Stimulated activated CD4-positive, alpha-beta T cell treated with anti-CD3 and anti-CD28 coated beads, Interleukin-1b, Interleukin-23, amount 100 ng/mL, for 48 hours (primary cell): ENCODE measurements at places on chromosomes 13 and 19.
A peak's percentile ranks its signal among the peaks of the same experiment; 100 is the strongest.

DNA sequence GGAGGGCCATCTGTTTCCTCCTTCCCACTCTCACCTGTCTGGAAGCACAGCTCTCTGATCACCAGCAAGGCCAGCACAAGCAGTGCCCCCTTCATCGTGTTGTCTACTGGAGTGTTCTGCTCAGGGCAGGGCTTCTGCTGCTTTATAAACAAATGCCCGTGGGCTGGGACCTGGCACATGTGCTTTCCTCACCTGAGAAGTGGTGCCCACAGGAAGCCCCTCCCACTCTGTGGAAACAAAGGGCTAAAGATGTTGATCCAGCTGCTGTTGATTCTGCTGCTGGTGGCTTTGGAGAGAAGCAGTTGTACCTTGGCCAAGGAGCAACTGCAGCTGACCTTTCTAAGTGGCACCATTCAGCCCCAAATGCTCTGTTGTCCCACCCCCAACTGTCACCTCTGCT is 26.4 kb upstream of the ZNF181 start:
- DNase-seq = no peak

GRCh38 chr13:113187883-113188665 is 20.4 kb downstream of the PCID2 start:
- no peak for DNase-seq

- DNase-seq = no peak
These were observed 1.1 kb upstream of the PHF11 start for GRCh38 chr13:49494645-49495044.

GRCh38 chr13:96089749-96090239 is at the start of gene HS6ST3:
Gene HS6ST3 (plus strand): TSS chr13:96090107.
- DNase-seq = no peak

- DNase-seq = no peak
These were observed 32.2 kb upstream of the TNFAIP8L1 start for GRCh38 chr19:4606921-4607678.

DNA sequence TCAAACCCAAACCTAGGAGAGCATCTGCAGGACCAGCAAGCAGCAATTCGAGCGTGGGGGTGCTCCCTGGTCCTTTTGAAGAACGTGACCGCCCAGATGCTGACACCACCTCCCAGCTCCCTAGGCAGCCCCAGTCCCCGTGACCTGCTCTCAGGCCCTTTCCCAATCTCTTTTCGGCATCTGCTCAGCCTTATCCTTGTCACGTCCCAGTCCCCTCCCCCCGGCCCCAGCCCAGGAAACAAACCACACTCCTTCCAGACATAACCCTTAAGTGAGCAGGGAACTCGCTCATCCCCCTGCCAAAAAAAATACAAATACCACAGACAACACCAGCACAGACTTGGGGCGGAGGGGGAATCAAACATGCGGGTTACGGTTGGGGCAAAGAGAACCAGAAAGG is 3.3 kb downstream of the MLLT1 start:
- no peak for DNase-seq

DNA sequence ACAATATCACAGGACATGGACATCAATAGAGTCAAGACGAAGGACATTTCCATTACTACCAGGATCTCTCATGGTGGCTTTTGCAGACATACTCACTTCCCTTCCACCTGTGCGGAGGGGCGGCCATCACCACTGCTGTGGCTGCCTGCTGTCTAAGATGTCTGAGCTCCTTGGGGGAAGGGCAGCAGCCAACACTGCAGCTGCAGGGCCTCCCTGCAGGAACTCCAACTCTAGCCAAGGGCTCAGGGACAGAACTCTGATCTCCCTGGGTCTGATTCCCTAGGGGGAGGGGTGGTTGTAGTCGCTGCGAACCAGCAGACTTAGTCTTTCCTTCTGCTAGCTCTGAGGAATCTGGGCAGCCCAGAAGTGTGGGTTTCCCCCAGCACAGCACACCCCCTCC is 78.9 kb upstream of the ANKRD10 start:
- no peak for DNase-seq

DNA sequence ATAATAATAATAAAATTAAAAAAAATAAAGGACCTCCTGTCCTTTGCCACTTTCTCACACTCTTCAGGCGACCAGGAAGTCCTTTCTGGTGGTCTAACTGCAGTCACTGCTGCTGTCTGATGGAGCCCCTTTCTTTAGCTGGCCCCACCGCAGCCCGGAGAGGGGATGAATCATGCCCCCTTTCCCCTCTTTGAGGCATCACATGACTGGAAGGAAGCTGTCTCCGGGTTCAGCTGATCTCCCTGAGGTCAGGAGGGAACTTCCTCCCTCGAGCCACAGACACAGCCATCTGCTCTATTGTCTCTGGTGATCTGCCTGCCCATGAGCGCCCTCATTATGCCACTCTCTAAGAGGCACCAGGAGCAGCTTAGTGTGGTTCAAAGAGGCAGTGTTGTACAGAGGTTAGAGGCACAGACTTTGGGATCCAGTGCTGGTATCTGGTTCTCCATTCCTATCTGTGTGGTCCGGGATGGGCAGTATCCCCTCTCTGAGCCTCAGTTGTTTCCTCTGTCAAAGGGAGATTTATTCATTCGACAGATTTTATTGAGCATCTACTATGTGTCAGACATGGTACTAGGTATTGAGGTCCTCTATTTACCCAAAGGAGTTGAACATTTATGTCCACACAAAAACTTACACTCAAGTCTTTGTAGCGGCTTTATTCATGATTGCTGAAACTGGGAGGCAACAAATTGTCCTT is 30.0 kb downstream of the VAV1 start:
- DNase-seq = peak; percentile 80

GRCh38 chr13:22049384-22049783 is 378.5 kb downstream of the FGF9 start:
- no peak for DNase-seq

DNA sequence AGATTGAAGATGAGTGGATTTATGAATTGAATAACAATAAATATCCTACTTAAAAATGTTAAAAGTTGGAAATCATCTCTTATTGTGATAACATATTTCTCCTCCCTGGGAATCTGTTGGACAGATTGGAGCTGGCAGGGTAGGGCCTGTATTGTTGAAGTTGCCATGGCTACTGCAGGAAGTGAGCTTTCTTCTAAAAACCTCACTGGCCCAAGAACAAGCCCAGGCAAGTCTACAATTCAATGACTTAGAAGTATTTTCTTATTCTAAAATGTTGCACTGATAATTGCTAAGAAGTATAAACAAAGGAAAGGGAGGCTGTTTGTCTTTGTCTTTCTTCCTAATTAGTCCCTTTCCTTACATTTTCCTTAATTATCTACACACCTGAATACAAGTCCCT is 112.1 kb downstream of the DLEU7 start:
- no peak for DNase-seq

DNA sequence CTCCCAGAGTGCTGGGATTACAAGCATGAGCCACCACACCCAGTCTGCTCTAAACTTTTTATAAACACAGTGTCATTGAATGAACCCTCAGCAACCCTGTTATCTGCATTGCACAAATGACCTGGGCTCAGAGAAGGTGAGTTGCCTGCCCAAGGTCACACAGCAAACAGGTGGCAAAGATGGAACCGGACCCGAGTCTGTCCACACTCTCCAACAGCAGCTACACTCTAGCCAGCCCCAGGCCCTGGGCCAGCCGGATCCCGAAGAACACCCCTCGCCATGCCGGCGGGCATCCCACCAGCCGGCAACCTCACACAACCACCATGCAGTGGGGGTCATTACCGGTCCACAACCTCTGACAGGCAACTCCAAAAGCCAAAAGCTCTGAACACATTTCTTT is 14.5 kb downstream of the ERCC2 start:
- DNase-seq = no peak

DNA sequence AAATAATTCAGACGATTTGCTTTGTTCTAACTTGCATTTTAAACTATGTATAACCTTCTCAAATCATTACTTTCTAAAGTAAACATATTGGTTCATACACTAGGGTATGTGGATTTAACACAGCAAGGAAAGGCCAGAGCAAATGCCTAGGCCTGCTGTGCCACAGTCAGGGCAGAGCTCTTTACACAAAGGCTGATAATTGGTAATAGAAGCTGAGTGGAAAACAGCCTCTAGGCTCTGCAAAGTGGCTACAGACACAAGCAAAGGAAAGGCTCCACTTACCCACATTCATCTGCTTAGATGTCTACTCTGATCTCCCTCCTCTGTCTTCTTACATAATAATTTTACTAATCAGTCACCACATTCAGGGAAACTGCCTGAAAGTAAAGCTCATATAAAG is 382.9 kb downstream of the OLFM4 start:
- no peak for DNase-seq

DNA sequence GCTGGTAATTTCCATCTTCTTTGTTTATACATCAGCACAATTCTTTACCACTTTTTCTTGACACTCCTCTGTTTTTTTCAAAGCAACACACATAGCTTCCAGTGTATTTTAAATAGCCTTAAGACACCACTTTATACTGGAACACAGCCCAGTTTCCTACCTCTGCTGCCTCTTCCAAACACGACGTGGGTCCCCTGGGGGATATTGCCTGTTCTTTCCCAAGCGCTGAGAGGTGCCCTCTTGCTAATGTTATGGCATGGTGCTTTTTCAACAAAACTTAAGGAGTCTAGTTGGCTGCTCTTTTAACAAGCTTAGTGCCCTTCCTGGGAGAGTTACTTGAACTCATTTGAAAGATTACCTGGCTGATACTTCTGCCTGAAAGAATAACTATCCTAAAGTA is 112.7 kb downstream of the OLFM4 start:
- DNase-seq = no peak

DNA sequence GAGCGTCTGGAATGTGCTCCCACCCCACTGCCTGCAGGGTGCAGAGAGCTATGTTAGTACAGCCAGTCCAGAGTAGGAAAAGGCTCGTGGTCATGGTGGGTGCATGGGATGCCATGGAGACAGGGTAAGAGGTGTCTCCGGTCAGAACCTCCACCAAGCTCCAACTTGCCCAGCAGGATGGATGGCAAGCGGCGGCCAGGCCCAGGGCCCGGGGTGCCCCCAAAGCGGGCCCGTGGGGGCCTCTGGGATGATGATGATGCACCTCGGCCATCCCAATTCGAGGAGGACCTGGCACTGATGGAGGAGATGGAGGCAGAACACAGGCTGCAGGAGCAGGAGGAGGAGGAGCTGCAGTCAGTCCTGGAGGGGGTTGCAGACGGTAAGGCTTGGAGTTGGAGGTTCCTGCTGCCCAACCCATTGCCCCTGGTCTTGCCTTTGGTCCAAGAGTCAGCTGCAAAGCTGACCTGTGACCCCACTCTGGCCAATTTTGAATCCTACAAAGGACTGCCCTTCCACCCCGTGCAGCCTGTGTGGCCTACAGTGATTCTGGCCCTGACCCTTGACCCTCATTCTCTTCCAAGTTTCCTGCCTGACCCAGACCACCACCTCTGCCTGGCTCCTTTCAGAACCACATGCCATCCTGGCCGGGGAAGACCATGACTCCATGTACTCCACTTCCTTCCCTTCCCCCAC is 14.7 kb downstream of the POLD1 start:
- no peak for DNase-seq

- DNase-seq = no peak
These were observed 2.0 kb upstream of the RCBTB1 start for GRCh38 chr13:49587311-49587847.

DNA sequence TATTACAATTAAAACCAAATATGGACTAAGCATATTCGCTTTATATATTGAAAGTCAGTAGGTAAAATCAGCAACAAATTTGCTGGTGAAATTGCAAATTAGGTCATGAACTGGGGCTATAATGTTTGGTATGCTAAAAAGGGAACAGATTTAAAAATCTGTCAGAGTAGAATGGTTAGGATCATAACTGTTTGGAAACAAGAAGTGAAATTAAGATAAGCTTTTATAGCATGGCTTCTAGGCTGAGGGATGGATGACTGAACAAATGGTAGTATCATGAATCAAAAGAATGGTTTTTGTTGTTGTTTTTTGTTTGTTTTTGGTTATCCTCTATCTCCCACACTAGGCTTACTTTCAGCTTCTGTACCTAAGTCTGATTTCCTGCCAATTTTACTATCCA is 1090.4 kb downstream of the PCDH9 start:
- DNase-seq = no peak

- no peak for DNase-seq
These were observed 354 bp downstream of the CYP4F3 start for GRCh38 chr19:15640904-15641597.

DNA sequence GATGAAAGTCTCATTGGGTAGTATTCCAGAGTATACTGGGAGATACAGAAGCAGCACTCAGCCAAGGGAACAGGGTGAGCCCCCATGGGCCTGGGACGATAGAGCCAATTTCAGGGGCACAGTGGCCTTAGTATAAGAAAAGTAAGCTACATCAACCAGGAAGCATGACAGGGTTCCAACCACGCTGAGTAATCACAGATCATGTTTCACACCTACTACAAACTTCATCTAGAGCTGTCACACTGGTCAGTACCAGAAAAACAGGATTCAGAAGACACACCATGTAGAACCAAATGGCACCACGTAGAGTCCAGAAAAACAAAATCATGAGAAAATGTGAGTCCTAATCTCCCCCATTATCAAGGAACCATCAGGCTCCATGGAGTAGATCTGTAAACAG is 1292.4 kb upstream of the MIR17HG start:
- DNase-seq = no peak

GRCh38 chr19:42253245-42254088 is 1.5 kb downstream of the ERF start:
- peak; percentile 59 for DNase-seq

DNA sequence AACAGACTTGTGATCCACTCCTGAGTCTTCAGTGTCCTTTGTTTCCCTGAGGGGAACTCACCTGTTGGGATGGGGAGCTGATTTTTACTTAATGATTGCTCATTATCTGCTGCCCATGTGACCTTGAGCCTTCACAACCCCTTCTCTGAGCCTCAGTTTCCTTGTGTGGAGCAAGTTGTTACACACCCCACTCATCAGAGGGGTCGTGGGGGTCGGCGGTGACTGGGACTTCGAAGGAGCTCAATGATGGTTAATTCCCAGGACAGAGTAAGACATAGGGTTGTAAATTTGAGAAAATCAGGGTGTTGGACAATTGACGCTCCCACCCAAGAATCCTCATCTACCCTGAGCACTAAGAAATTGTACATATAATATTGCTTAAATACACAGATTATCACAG is 13.5 kb downstream of the LILRA5 start:
- no peak for DNase-seq

DNA sequence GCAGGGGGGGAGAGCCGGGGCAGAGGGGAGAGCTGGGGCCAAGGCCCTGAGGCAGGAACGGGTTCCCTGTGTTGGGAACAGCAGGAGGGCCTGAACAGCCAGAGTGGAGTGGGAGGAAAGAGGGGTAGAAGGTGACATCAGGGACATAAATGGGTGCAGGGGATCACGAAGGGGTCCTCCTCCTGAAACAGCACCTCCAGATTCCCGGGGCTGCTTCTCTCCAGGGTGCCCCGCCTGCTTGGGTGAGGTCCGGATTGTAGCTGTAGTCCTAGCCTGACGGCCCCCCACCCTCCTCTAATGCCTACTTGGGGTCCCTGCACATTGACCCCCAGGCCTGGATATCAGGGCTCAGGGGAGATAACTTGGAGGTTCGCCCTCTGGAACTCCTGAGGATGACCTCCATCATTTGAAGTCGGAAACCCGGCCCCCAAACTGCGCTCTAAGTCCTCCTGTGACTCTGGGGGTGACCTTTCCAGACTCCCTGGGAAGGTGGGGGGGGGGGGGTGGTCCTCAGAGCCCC is 473 bp upstream of the SCN1B start:
- DNase-seq = no peak

GRCh38 chr13:48404952-48405351 is 8.0 kb downstream of the LPAR6 start:
- no peak for DNase-seq
